H1 (cell line): ENCODE measurements at places on chromosomes 3 and 15.

DNA sequence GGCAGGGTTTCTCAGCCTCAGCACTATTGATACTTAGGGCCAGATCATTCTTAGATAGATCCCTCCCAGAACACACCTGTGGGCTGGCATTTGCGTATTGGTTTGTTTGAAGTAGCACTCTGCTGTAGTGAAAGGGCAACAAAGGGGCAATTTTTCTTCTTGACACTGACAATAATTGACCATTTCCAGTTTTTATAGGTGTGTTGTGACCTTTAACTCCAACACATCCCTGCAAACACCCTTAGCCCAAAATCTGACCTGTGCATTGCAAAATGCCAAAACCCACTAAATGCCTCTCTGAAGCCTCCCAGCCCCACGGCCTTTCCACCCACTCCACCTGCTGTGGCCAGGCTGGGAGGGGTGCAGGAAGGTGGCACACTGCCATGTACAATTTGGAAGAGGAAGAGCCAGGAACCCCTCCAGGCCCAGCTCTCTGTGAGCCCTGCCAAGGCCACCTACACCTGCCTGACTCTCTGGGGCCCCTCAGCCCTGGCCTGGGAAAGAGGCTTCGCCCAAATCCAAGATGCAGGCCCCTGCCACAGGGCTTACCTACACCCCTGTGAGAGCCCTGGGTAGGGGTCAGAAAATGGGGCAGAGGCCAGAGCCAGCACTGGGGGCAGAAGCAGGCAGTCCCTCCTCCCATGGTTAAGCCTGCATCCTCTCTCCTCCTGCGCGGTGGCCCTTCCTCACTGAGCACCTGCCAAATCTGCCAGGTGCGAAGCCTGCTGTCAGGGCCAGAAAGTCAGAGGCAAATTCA is 9.6 kb upstream of the CYP11A1 start:
- DNase-seq: no peak

DNA sequence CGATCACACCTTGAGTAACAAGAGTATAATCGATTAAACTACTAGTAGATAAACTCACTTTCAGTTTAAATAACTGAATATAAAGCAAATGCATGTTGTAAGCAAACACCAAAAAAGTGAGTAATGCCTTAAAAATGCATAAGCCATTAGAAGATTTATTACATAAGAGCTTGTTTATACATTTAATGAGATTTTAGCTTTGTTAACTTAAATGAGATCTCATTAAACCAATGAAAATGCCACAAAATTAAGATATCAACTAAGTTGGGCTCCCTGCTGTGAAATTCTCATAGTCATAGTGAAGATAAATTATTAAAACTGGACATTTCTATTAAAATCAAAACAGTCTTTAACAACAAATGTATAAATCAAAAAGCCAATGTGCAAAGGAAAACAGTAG is 701.2 kb downstream of the NLGN1 start:
- no peak for DNase-seq

DNA sequence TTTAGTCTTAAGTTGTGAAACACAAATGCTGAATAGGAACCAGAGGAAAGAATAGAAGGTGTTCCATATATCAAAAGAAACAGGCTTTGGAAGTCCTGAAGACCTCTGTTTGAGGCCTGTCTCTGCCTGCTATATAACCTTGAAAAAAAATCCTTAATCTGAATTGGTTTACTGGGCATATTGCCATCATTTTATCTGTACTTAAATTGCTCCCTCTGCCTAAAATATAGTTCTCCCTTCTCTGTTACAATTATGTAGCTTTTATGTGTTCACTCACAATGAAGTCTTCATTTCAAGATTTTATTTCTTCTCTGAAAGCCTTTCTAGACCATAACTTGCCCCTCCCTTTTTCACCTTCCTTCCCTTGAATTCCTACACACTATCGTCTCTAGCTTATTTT is 21.2 kb downstream of the ARL13B start:
- no peak for DNase-seq

- no peak for DNase-seq
Measured at GRCh38 chr3:195508185-195508584, 34.9 kb downstream of the PPP1R2 start.
